ENCODE measurements at places on chromosomes 3 and 15.

DNA sequence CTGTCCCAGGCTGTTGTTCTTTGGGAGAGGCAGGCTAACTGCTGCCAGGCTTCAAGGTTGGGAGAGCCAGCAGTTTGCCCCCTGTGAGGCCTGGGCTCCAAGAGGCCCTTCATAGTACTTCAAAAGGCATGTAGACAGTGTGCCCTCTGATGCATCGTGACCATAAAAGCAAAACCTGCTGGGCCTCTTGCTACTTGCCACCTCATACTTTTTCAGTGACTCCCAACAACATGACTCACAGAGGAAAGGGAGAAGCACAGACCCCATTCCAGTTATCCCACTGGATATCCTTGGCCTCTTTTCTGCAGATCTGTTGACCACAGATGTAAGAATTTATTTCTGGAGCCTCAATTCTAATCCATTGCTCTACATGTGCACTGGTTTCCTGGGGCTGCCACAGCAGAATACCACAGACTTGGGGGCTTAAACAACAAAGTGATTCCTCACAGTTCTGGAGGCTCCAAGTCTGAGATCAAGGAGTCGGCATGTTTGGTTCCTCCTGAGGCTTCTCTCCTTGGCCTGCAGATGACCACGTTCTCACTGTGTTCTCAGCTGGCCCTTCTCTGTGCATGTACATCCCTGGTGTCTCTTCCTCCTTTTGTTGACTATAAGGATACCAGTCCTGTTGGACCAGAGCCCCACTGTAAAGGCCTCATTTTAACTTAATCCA lies 8.9 kb upstream of the NSMCE3 start:
- DNase-seq = no peak

- no peak for DNase-seq
Observed at GRCh38 chr15:25774871-25775270, 88.3 kb downstream of the ATP10A start.

DNA sequence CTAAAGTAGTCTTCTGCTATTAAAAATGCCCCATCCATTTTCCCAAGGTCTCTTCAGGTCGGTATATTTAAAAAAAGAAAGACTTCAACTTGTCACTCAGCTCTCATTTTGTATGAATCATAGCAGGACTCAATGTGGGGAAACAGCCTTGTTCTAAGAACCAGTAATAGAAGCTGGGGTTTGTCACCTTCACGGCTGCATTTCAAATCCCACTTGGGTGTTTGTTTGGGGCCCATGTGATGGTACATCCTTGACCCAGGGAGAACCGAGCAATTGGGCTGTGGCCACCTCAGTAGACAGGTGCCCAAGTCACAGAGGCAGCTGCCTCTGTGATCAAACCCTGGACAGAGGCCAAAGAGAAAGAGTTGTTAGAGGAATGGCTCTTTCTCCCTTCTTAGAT lies 70.3 kb upstream of the ARL8B start:
- no peak for DNase-seq

GRCh38 chr3:33181229-33181628 lies 37.4 kb downstream of the SUSD5 start:
- DNase-seq = no peak

DNA sequence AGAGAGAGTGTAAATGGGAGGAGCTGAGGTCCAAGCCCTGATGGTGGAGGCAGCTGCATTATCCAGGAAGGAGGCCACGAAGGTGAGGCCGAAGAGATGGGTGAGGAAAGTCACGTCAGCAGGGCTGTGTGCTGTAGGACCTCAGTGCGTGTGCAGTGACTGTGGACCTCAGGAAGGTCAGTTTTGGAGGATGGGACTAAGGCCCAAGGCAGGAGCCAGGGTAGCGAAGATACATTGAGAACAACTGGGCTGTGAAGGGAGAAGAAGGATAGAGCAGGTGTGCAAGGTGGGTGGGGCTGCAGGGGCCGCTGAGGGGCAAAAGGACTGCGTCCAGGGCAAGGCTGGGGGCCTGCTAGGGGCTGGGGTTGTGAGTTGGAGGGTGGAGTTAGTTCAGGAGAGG lies 4.9 kb downstream of the KLHL40 start:
- no peak for DNase-seq

DNA sequence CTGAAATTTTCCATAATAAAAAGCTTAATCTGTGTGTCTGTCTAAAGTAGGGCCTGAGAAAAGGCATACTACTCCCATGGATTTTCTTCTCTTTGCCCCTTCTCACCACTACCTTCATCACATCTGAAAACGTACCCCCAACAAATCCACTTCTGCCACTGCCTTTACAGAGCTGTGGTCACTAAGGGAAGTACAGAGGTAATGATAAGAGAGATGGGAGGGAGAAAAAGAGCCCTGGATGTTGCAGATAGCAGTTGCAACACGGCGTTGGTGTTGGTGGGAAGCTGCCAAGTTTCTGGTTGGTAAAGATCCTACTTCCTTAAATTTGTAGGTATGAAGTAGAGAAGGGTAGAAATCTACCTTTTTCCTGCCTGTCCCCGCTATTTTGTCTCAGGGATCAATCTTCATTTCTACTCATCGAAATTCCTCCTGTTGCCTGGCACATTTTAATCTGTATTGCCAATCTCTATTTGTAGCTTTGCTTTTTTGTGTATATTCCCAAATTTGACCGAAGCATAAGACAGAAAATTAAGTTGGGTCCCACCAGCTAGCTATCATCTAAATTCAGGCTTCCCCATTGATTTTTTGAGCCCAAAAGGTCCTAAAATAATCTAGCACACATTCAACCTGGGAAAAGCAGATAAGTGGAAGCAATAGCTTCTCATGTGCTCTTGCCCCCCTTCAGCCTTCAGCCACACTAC lies 102.9 kb downstream of the TFDP2 start:
- no peak for DNase-seq

- DNase-seq = no peak
Observed at GRCh38 chr3:119239206-119239820, 1.4 kb downstream of the B4GALT4 start.

GRCh38 chr3:117103675-117104074 lies 394.1 kb downstream of the TUSC7 start:
- DNase-seq = no peak

GRCh38 chr15:68821190-68821840 lies 620 bp upstream of the ANP32A start:
- DNase-seq = no peak

DNA sequence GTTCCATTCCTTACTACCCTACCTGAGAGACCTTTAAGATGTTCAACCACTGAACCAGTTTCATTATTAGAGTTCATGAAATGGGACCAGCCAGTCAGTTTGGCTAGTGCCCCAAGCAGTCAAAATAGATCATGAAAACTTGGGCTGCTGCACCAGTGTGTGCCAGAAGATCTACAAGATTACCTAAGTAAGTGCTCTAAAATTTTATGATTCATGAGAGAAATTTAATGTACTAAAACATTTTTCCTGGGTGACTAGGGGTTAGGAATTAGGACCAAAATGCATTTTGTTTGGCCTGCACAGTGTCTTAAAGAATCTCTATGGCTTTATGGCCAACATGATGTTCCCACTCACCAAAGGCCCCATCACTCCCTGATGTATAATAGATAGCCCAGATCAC lies 214.7 kb downstream of the ATP8B4 start:
- DNase-seq = no peak

DNA sequence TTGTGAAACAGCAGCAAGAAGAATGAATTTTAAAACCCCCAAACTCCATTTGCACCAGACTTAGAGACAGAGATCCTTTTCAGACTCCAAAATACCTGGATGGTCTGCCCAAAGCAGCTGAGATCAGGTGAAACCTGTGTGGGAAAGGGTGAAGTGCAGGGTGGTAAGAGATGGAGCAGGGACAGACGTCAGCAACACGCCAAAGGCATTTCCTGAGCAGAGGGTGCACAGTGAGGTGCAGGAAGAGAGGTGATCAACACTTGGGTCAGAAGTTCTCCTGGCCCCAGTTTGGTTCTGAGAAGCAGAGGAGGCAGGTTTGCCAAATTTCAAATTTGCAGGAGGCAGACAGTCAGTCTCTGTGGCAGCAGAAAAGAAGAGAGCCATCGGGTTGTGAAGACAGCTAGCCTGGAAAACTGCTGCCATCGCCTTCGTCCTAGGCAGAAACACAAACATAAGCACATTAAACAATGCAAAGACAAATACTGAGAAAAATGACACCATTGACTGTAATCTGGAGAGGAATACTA lies 9.8 kb downstream of the CCR4 start:
- DNase-seq = no peak

GRCh38 chr3:151709847-151710246 lies 23.9 kb upstream of the AADACL2 start:
- DNase-seq = no peak

DNA sequence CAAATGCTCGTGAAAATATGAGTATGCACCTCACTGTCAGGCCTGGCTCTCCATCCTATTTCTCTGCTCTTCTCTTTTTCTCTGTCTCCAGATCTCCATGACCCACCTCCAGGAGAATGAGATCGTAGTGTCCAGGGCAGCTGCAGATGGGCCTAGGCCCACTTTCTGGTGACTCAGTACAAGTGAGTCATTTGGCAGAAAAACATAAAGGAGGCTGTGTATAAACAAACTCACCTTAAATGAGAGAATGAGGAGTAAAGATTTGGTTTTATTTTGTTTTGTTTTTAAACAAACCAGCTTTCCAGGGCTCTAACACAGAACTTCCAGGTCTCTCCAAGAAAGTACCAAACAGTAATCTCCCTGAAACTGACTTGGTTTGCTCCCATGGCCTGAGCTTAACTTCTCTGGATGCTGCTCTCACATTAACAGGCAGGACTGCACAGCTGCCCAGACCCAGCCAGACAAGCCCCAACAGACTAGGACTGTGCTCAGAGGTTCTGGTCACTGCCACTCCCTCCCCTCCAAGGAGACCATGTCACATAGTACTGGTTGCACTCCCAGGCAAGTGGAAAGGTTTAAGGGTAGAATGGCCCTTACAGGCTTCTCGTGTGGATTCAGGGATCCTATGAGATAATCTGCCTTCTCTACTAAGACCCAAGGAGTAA lies 1.5 kb upstream of the HEG1 start:
- DNase-seq = no peak

GRCh38 chr15:67784090-67784781 lies 41.1 kb upstream of the SKOR1 start:
- no peak for DNase-seq

GRCh38 chr3:55012091-55012490 lies 84.2 kb upstream of the LRTM1 start:
- DNase-seq = no peak

GRCh38 chr3:66450390-66451022 lies 50.3 kb downstream of the LRIG1 start:
- DNase-seq = no peak

GRCh38 chr15:34588046-34588674 lies 4.7 kb upstream of the GOLGA8B start:
- peak; percentile 54 for DNase-seq

DNA sequence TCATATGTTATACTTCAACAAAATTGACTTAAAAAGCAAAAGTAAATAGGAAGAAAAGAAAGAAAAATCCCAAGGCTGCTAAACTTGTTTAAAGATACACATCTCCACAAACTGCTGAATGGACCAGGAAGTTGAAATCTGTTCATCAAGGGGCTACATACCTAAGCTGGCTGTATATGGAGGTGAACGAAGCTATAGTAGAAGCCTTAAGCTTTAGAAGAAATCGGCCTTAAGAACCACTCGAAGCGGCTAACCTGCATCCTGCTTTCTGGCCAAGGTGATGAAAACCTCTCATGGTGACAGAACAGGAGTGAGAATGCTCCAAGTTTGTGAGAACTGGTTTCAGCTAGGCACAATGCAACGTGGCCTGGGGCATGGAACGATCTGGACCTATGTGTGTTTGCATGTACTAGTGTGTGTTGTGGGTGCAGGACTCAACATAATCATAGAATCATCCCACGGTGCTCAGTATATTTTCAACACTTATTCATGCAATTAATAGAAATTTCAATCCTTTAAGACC lies 31.3 kb upstream of the SPTBN5 start:
- DNase-seq = no peak

GRCh38 chr3:4587838-4588105 lies 94.6 kb downstream of the ITPR1 start:
- DNase-seq = no peak

GRCh38 chr3:11637901-11638458 lies 5.7 kb downstream of the VGLL4 start:
- DNase-seq = no peak

- no peak for DNase-seq
Observed at GRCh38 chr15:66588971-66589370, 23.2 kb upstream of the LCTL start.

- no peak for DNase-seq
Observed at GRCh38 chr3:61425356-61425755, 136.0 kb upstream of the PTPRG start.

DNA sequence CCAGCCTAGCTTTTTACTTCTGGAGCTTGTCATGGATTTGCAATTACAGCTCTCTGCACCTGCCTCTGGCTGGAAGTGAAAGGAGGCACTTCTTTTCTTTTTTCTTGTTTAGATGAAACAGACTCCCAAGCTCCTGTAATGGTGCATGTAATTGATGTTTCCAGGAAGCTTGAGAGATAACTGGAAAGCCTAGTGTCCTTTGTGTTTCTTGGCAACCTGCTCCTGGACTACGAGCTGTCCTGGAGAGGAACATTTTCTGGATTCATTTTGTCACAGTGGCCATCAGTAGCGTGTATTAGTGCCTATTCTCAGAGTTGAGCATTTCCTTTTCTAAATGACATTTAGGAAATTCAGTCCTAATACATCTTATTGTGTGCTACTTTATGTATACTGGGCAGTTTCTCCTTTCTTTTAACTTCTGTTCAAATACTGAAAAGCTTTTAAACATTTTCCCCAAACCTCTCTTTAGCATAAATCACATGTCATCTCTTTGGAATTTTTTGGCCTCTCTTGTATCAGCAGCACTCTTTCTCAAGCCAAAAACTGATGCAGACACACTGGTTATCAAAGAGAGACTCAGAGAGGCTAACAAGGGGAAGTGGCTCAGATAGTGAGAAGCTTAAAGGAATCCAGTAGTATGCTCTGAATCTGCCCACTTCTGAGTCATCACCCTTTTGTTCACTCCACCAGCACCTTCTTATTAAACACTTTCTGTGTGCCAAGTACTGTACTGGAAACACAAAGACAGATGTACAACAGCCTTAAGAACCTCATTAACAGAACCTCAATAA lies 62.6 kb upstream of the SLC2A2 start:
- DNase-seq = no peak

GRCh38 chr3:114362815-114363214 lies 69.0 kb downstream of the TIGIT start:
- no peak for DNase-seq

DNA sequence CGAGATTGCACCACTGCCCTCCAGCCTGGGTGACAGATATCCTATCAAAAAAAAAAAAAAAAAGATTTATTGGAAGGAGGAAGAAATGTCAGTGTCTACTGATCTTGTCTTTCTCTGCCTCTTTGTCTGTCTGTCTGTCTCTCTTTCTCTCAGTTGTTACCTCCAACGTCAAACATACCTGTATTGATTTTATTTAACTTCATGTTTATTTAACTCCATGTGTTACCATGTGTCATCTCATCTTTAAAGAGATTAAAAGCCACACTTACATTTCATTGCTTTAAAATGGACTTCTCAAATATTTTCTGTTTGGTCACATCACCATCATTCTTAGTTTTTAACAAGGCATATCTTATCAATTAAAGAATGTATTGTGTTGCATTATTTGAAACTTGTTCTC lies 9.4 kb downstream of the CLDN11 start:
- DNase-seq = no peak

- DNase-seq = no peak
Observed at GRCh38 chr15:42650208-42651066, 75.0 kb downstream of the STARD9 start.

Measured in mesothelial cell of epicardium (in vitro differentiated cells).